NAMALWA (cell line): ENCODE measurements at places on chromosomes 5 and 9.

DNA sequence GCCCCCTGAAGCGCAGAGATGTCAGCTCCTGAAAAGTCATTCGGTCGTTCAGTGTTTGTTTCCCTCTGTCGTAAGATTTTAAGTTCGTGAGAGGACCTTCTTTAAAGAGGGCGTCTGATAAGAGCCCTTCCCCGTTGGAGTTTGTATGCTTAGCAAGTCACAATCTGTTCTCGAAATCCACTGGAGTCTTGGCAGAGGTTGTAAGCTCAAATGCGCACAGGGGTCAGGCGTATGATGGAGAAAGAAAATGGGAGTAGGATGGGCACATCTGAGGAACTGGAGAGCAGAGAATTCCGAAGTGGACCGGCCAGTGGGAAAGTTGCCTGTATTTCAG is 710 bp downstream of the HSD17B4 start:
- DNase-seq = no peak

DNA sequence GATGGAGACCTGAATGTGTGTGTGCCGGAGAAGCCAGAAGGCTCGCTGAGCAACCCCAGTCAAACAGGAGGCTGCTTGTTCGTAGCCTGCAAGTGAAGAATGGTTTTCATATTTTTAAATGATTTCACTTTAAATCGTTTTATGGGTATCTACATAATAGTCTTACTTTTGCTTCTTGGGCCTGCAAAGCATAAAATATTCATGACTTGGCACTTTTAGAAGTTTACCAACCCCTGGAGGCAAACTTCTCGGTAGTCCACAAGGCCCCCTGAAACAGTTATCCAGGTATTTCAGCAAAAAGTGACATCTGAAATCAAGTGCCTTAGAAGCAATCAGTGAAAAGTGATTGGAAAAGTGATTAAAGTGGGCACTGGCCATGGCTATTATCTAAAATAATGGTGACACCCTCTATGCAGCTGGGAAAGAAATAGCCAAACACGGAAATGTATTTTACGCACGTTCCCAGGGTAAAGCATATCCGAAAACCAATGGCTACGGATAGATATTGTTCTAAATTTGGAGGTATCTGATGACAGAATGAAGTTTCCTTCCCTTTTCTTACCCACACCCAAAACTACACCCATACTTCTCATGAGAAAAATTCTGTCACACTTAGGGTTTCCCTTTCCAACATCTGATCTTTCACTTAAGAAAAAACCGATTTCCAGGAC is 39.0 kb downstream of the RAPGEF1 start:
- DNase-seq = no peak

DNA sequence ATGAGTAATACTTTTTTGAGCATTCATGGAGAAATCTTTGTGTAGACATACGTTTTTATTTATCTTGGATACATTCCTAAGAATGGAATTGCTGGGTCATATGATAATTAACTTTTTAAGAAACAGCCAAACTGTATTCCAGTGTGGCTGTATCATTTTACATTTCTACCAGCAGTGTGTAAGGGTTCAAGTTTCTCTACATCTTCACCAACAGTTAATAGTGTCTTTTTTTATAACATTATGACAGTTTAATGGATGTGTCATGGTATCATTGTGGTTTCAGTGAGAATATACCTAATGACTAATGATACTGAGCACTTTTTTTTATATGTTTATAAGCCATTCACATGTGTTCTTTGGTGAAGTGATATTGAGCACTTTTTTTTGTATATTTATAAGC is 52.4 kb downstream of the NIPBL start:
- no peak for DNase-seq

GRCh38 chr9:117247266-117247665 is 167.6 kb downstream of the ASTN2 start:
- peak; percentile 19 for DNase-seq

- DNase-seq = no peak
These were observed 86.1 kb downstream of the EDIL3 start for GRCh38 chr5:84298628-84299027.

DNA sequence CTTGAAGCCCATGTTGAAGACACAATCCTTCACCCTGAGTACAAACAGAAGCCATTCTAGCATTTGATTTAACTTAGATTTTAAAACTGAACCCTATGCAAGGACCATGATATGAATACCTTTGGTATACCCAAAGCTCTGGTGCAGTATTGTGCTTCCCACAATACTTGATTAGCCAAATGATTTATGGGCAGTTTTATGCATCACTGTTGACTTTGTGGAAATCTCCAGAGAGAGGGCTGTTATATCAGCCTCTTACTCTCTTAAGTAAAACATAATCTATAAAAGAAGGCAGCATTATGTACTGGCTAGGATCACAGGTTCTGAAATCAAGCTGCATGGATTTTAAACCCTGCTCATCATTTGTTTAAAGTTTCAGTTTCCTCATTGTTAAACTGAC is 762.8 kb downstream of the EFNA5 start:
- no peak for DNase-seq

DNA sequence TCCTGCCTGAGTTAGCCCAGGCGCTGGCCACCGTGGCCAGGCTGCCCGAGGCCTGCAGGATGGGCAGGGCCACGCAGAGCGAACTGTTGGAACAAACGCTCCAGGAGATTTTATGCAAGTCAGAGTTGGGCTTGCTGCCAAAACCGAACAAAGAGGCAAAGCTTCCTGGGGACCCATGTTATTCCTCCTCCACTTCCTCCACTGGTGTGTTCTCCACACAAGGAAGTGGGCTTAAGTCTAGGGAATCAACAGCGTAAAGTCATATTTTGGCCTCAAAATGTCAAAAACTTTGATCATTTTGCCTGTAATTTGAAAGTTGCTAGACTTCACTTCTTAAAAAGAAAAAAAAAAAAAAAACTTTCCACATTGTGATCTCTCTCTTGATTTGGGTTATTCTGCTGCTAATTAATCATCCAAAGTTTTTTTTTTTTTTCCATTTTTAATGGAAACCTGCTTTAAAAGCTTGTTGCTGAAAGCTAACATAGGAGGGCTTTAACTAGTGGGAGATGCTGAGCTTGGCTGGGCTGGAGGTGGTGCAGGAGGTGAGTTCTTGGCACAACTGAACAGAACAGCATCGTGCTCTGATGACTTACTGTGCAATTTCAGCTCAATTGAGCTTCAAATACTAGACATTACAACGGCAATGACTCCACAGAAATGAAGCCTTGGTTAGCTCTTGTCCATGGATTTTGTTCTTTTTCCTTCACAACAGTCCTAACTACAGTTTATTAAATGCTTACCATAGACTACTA is 73.0 kb downstream of the PTPDC1 start:
- no peak for DNase-seq

- no peak for DNase-seq
These were observed 5.2 kb downstream of the LRRC26 start for GRCh38 chr9:137164370-137165249.

- no peak for DNase-seq
These were observed 35.5 kb downstream of the VAV2 start for GRCh38 chr9:133956520-133957076.

GRCh38 chr9:76619197-76619596 is 145.0 kb upstream of the PCA3 start:
- DNase-seq = no peak

DNA sequence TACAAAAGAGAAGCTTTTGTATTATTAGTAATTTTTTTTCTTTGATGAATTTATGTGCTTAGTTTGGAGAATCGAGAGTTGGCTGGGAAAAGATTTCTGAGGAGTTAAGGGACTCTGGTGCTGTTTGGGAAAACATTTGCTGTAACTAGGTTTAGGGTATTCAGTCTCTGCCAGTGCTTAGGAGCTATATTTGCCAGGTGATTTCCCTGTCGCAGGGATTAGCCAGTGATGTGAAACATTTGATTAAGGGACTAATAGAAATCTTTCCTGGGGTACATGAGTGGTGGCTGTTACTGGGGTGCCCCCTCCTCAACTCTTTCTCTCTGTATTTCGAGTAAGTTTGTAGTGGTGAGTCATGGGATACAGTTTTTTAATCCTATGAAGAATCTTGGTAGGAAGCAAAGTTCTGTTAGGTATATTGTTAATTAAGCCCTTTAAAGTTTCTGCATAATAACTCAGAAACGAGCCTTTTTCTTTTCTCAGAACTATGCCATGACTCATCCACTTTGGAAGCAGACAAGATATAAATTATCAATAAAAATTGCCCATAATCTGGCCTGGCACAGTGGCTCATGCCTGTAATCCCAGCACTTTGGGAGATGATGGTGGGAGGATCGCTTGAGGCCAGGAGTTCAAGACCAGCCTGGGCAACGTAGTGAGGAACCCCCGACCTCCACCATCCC is 18.6 kb downstream of the RGMB start:
- DNase-seq = no peak

GRCh38 chr9:68643901-68644809 is 60.9 kb upstream of the PIP5K1B start:
- DNase-seq = peak; percentile 92

- DNase-seq = no peak
These were observed 266.8 kb downstream of the MTRR start for GRCh38 chr5:8135742-8136141.

DNA sequence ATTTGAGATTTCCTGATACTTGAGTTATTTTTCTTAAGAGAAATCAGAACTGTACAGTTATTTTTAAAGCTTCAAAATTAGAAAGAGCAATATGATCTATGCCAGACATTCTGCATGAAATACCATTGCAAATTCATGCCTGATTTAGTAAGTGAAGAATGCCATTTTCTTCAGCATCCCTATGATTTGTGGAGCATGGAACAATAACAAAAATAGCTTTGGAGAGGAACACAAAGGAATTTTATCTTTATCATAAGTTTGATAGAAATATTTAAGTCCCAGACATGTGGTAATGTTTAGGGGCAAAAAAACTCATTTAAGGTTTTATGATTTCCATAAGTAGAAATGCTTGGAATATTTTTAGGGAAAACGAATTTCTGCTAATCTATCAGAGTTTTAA is 1863.4 kb downstream of the EFNA5 start:
- DNase-seq = no peak

GRCh38 chr5:173941758-173942401 is 47.1 kb upstream of the C5orf47 start:
- no peak for DNase-seq

- DNase-seq = no peak
These were observed 14.9 kb upstream of the CARD19 start for GRCh38 chr9:93081081-93081529.

GRCh38 chr9:38175423-38175822 is 106.4 kb upstream of the SHB start:
- no peak for DNase-seq

GRCh38 chr5:81751836-81752643 is 1.1 kb upstream of the SSBP2 start:
- no peak for DNase-seq

DNA sequence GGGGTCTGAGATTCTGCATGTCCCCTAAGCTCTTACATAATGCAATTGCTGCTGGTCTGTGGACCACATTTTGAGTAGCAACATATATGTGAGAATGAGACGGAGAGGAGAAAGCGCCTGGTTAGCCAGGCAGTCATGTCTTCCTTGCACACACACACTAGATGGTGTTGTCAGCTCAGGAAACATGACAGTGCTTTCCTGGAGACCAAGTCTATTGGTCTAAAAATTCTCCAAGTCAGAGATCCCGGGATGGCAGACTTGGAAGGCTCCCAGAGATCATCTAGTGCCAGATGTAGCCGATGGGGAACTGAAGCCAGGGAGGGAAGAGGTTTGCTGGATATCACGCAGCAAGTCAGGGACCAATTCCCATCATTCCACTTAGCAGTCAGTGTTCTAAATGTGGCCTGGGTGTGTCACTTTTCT is 53.4 kb downstream of the GALNT12 start:
- DNase-seq = no peak
